ENCODE measurements at places on chromosomes 1 and 21.

DNA sequence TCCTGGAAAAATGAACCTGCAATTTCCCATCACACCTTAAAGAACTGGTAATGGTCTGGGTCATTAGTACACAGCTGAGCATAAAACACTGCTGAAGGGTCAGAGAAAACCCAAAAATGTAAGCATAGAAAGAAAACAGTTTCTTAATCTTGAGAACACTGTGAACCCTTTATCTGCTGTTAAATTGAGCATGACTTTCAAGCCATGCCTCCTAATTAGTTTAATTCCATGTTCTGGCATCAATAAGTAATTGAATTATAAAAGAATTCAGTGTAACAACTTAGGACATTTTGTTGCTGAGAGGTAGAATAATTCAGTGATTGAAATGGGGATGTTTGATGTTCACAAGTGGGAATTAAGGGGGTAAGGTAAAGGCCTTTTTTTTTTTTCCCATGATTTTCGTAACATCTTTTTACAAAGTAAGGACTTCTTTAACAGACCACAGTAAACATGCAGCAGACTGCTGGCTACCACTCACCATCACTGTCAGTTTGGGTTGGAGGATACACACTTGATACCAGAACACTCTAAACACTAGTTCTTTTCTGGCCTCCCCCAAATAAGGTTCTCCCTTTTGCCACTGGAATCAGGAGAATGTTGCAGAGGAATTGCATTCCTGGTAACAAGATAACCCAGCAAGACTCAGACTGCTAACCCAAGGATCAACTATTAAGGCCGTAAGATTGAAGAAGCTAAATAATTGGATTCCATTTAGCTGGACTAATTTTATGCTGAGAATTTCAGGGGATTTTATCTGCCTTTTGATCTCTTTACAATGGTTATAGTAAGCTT, 3.0 kb downstream of the RWDD3 start:
- no peak for DNase-seq

GRCh38 chr1:41740630-41741239, 178.0 kb downstream of the HIVEP3 start:
- no peak for DNase-seq

DNA sequence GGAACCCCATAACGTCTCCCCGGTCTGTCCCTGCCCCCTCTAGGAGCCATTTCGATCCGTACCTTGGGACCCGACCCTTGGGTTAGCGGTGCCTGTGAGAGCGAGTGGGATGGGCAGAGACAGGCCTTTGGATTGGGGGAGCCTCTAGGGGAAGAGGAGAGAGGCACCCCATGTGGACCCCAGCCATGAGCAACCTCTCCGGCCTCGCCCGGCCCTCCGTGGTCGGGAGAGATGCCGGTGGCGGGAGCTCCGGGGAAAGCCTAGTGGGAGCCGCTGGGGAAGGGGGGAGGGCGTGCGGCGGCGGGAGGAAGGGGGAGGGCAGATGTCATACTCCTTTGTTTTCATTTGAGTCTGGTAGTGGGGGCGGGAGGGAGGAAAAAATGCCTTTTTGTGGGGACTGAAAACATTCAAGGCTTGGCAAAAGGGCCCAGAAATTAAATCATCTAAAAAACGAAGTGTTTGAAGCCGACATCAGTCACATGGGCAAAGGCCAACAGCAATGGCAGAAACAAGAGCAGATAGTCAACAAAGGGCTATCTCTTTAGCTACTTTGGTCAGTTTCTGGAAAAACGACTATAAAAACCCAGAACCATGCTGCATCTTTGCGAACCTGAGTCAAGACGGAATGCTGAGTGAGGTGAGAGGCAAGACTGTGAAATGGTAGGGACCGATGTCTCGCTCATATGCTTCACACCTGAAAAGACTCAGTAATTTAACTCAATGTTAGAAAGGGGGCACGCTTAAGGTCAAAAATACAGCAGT, 758 bp downstream of the PTBP2 start:
- no peak for DNase-seq

DNA sequence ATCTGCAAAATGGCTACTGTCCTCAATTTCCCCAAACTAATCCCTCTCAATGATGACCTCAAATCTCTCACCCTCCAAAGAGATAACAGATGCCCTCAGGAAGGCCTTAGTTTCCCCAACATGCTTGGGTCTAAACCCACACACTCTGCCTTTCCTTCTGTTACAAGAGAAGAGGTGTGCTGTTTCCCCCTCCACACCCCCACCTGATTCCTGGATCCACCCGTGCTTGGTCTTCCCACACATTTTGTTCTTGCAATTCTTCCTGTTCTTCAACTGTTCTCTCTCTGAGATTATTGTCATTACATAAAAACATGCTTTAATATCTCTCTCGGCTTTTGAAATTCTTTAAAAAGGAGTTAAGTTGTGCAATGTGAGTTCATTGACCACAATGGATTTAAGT, 5.7 kb upstream of the CBR3 start:
- DNase-seq: no peak

GRCh38 chr21:34331726-34332125, 32.1 kb upstream of the KCNE2 start:
- DNase-seq: no peak

DNA sequence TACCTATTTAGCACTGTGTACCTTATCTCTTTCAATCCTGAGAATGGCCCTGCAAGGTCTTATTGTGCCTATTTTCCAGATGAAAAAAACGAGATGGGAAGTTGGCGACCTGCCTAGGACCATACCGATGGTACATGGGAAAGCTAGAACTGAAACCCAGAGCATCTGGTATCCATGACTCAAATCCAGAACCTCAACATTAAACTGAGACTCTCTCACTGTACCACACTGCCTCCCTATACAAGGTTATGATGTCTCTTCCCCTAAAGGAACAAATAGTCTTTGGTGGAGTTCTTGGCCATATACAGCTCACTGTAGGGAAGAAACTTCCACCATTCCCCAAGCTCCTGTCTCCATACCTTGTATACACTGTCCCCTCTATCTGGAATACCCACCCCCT, 110.7 kb downstream of the TNR start:
- no peak for DNase-seq

- DNase-seq: no peak
Observed at GRCh38 chr1:212628813-212629415, 20.4 kb downstream of the ATF3 start.

Measured in central memory CD4-positive, alpha-beta T cell (primary cell).